ENCODE measurements at places on chromosomes 5 and 9. TPM values are rescaled to one million over a fixed set of nuclear protein-coding genes. Genes with fewer than 3 reads are reported as not detected.

Gene CCDC152
- total RNA-seq, result 7.4 TPM

Gene CD72
- total RNA-seq, result 1.3 TPM

Gene BNC2
- total RNA-seq, result 5.2 TPM

Gene FAM78A
- total RNA-seq, result 1.7 TPM

Gene PCDHGA8
- 20.9 TPM for total RNA-seq

Gene KIAA1958
- total RNA-seq, result 31.9 TPM

Gene SEMA6A
- total RNA-seq, result 181 TPM

Gene TNFSF15
- 0.18 TPM for total RNA-seq

Gene KCNN2
- 56.4 TPM for total RNA-seq

Gene STC2
- 0.64 TPM for total RNA-seq

Gene IFNA2
- total RNA-seq, result not detected

Gene PCDHA9
- 22.7 TPM for total RNA-seq

Gene DAB2
- total RNA-seq, result 32.0 TPM

Gene FLT4
- 8.1 TPM for total RNA-seq

Gene VLDLR
- 46.4 TPM for total RNA-seq

Gene LHX3
- total RNA-seq, result not detected

Gene ANKRD20A1
- 7.3 TPM for total RNA-seq

Gene ST8SIA4
- 36.2 TPM for total RNA-seq

Gene PCDHGB4
- total RNA-seq, result 25.1 TPM

Gene CCDC112
- 30.8 TPM for total RNA-seq

Gene PTRH1
- total RNA-seq, result 9.8 TPM

Gene TAF1L
- not detected for total RNA-seq

Gene C9orf153
- total RNA-seq, result 1.6 TPM

Gene TEK
- total RNA-seq, result 10.2 TPM

Gene PCDHB15
- 25.0 TPM for total RNA-seq

Gene KIF4B
- total RNA-seq, result 0.18 TPM

Gene TOR4A
- total RNA-seq, result 0.91 TPM

Gene SPACA9
- 3.1 TPM for total RNA-seq

Gene RGS7BP
- 16.2 TPM for total RNA-seq

Gene OTULINL
- 12.0 TPM for total RNA-seq
